Keratinocyte (primary cell): ENCODE measurements at places on chromosomes 6 and 20.

- DNase-seq: no peak
Observed at GRCh38 chr6:13278991-13279390, 49.3 kb downstream of the TBC1D7 start.

- no peak for DNase-seq
Observed at GRCh38 chr20:32753731-32754130, 8.5 kb upstream of the DNMT3B start.

DNA sequence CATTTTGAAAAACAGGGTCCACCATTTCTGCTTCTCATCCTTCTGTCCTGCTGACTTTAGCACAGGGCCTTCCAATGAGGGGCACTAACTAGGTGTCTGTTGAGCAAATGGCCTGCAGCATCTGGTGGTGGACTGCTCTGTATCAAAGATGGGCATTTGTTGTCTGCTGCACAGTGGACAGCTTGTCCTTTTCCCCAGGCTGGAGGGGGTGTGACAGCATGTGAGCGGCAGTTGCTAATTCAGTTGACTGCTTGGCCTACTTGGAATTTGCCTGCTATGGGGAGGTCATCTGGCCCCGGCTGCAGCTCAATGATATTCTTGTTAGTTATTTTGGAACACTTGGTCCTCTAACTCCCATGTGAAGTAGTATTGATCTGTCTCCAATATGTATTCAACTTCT, 93.7 kb downstream of the SH3BGRL2 start:
- DNase-seq: no peak

DNA sequence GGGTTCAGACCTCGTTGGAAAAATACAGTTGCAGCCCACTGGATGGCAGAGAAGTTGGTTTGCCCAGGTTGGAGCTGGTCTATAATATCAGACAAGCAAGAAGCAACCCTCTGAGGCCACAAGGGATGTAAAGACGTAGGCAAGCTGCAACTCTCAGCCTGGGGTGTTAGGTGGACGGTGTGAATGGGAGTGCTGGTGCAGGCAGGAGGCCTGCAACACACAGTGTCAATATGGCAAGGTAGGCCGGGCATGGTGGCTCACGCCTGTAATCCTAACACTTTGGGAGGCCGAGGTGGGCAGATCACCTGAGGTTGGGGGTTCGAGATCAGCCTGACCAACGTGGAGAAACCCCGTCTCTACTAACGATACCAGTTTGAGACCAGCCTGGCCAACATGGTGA, 10.5 kb downstream of the VPS16 start:
- no peak for DNase-seq

DNA sequence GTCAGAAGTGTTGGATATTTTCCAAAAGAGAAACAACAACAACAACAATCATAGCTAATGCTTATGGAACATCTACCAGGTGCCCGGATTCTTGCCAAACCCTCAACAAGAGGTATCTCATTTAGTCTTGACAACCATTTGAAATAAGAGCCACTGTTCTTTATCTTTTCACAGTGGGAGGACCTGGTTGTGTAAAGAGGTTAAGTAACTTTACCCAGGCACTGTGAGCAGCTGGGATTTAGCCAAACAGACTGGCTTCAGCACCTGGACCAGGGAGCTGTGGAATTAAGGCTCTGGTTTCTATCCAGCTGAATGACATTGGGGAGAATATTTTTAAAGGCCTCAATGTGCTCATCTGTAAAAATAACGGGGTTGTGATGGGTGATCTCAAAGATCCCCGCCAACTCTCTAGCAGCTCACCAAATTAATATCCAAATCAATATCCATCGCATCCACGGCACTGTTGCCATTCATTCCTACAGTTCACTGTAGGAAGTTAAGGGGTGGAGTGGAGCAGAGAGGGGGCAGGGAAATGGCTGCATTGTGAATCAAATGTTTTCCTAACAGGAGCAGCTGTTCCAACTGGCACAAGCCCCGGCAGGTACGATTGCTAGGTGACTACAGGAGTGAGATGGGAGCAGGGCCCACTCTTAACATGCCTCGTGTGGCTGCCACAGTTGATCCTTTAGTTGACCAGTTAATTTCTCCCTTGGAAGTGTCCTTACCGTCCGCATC, 61.8 kb downstream of the GCNT2 start:
- DNase-seq: no peak

GRCh38 chr20:39850821-39851330, 838.2 kb downstream of the MAFB start:
- DNase-seq: no peak
